ENCODE measurements at places on chromosomes 5 and 9.

DNA sequence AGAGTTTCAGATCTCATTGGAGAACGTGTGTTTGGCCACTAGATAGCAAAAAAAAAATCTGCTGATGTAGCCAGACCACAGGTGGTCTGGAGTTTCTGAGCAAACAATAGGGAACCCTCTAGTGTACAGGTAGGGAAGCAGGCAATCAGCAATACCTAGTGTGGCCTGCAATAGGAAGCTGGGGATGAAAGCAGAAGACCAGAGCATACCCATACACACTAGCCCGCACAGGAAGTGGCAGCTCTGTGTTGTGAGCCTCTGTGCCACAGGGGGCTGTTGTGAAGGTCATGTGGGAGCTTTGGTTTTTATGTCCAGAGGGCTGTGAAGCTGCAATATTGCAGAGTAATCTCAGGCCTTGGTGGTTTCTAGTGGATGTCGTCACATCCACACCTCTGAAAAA is 81.2 kb downstream of the MTAP start:
- no peak for DNase-seq

DNA sequence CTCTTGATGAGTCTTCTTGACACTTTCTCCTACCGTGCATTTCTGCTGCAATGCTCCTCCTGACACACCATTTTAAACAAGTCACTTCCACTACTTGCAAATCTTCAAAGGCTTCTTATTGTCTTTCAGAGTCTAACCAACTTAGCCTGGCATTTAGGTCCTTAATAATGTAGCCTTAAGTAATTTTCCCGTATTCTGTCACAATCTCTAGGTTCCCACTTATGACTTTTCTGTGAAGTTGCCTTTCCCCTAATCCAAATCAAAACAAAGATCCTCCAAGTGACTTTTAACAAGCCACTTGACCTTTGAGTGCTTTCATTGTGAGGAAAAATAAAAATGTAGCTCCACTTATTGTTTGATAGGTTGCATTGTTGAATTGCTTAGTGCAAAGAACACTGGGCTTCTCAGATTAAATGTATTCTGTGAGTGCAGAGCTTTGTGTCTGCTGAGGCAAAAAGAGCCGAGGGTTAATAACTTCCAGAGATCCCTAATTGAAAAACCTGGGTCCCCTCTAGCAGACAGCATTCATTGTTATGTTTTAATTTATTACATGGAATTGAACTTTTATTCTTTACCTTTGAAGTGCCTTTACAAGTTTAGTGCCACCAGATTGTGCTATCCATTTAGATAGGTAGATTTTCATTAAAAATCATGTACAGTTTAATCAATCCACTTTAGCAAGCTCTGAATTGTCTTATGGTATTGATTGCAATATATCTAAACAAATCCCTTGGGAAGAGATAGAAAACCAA is 341.7 kb upstream of the TYRP1 start:
- DNase-seq: no peak

DNA sequence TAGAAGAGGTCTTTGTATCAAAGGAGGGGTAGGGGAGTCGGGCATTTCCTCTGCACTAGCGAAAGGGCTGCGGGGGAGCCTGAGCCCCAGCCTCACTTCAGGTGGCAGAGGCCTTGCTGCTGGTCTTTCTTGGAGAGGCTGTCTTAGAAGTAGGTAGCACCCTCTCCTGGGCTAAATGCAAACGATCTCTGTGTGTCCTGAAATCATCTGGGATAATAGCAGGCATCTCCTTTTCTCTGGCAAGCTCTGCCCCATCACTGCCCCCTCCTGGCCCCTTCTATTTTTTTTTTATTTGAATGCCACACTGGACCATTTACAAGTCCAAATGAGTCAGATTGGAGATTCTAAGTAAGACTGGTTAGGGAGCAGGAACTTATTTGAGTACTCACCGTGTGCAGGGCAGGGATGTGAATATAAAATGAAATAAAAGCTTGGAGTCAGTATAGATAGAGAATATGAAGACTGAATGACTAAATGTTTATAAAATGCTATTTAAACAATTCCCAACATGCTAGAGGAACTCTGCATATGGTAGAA is 137.1 kb downstream of the FGF1 start:
- DNase-seq: peak; percentile 77

- no peak for DNase-seq
Measured at GRCh38 chr5:4005335-4005734, 409.7 kb downstream of the IRX1 start.

GRCh38 chr5:54832858-54833257 is 152.5 kb downstream of the ESM1 start:
- DNase-seq: no peak

GRCh38 chr5:129496421-129496820 is 36.3 kb downstream of the ADAMTS19 start:
- DNase-seq: no peak

DNA sequence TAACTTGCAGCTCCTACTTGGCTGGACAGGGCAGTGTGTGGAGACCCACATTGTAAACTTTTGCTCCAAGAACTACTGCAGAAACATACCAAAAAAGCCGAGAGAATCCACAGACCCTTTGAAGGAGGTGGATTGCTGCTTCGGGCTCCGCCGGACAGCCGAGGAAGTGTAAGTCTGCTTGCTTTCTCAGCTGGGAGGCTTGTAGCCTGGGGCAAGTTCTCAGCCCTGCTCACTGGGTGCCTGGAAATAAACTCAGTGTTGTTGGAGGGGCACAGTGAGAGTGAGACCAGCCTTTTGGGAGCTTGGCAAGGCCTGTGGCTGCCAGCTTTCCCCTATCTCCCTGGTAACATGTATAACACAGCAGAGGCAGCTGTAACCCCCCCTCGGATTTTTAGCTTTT is 215.6 kb downstream of the SYK start:
- DNase-seq: no peak

- DNase-seq: peak; percentile 67
Measured at GRCh38 chr9:134182554-134183085, 18.3 kb upstream of the RNU6ATAC start.

DNA sequence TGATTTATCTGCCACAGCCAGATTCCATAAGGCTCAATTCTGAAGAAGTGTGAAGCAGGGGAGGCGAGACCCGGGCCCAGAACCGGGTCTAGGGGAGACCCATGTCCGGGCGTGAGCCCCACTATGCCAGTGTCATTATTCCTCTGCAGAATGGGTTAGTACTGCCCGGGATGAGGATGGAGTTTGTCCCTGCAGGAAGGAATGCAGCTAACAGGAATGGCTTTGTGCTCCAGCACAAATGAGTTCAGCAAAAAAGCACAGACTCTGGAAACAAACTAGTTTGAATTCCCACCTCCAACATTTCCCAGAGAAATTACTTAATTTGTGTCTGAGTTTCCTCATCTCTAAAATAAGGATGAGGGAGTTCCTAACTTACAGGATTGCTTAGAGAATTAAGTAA is 202.9 kb downstream of the SYK start:
- no peak for DNase-seq
